ENCODE measurements at places on chromosomes 11 and 22.

DNA sequence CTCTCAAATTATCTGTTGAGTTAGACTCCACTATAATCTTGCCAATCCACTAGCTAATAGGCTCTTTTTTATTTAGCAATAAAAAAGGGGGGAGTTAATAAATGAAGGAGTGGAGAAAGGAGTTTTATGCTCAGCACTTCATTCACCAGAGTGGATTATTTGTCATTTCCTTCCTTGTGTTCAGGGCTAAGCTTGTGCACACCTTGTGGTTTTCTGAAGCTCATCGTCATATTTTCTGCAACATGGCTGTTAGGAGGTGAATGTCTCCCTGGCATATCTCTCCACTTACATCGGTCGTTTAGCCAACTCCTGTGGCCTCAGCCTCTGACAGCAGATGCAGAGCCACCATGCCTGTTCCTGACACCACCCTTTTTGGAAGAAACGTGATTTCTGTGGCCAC lies 83.9 kb upstream of the MTNR1B start:
- no peak for DNase-seq

DNA sequence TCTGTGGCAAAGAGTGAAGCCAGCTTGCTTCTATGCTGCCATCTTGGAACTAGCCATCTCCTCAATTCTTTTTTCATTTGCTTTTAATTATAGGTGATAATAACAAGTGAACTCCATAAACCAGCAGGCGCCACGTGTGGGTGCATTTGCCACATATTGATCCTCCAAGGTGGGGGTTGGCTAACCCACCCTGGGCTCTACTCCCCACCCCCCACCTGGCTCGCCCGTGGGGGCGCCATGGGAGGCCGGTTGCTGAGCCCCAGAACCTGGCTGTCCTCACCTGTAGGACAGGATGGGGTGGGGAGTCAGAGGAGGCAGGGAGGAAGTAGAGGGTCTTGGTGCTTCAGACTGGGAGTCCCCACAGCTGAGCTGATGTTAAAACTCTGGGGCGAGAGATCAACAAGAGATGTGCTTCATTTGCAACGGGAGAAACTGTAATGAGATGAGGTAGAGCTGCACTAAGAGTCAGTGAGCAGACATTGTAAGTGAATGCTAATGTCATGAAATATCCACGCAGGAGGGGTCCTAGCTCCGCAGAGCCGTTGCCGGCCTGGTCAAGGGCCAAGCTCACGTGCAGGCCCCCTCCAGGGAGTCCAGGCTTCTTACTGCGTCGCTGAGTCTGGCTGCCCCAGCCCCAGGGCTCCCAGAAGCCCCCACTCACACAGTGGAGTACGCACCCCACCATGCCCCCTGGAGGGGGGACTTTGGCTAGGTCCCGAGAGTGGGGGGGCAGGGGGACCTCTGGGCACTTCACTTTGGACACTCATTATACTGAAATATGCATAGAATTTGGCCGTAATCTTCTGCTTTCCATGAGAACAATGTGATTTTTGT lies 59.4 kb downstream of the BRD1 start:
- DNase-seq = no peak

GRCh38 chr11:17724020-17724908 lies 4.9 kb downstream of the MYOD1 start:
- no peak for DNase-seq

DNA sequence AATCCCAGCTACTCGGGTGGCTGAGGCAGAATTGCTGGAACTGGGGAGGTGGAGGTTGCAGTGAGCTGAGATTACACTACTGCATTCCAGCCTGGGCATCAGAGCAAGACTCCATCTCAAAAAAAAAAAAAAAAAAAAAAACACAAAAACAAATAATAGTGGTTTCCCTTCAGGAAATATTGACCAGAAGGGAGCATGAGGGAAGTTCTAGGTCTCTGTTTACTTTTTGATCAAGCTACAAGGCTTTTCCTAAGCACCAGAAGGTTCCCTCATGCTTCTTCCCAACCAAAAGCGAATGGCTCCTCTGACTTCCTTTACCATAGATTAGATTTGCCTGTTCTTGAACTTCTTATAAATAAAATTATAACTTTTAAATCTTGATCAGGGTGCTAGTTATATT lies 18.3 kb downstream of the MYO18B start:
- no peak for DNase-seq

- no peak for DNase-seq
Measured at GRCh38 chr22:30420347-30421125, 5.0 kb upstream of the MTFP1 start.

- DNase-seq = no peak
Measured at GRCh38 chr22:46038516-46039430, 61.8 kb upstream of the WNT7B start.

DNA sequence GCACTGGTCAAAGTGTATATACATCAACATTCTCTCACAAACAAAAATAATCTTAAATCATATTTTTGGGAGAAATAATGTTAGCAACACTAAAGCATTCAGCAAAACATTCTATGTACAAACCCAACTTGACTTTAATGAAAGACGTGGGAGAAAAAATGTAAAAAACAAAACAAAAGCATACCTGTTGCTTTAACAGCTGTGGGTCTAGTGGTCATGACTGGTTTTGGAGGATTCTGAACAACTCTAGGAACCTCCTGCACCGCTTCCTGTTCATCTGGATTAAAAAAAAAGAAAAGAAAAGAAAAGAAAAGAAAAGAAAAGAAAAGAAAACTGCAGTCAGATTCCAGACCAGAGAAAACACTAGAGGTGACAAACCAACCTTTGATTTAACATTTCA lies 2.1 kb downstream of the FNBP4 start:
- no peak for DNase-seq

DNA sequence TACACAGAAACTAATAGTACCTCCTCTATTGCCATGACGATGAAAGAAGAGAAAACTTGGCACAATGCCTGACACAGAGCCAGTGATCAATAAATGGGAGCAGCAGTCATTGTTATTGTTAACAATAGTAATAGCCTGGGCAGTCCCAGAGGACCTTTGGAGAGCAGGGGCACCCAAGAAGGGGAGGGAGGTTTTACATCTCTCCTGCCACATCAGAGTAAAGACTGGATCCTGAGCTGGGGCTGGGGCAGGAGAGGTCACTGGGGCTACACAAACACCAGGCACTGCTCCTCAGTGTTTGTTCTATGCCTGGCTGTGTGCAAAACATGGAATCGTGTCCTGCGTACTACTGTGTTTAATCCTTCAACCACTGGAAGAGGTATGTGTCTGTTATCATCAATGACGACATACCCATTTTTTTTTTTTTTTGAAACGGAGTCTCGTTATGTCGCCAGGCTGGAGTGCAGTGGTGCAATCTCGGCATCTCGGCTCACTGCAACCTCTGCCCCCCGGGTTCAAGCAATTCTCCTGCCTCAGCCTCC lies 25.0 kb upstream of the CREB3L1 start:
- DNase-seq = no peak

Measured in stimulated activated CD8-positive, alpha-beta memory T cell treated with anti-CD3 and anti-CD28 coated beads, Interleukin-2, amount 100 ng/mL, for 1 hour (primary cell).